ENCODE measurements at places on chromosomes 3 and 15. TPM values are rescaled to one million over a fixed set of nuclear protein-coding genes. Genes with fewer than 3 reads are reported as not detected.

Gene IL17RD
- 1.5 TPM for total RNA-seq

Gene PROK2
- total RNA-seq, result not detected

Gene PLIN1
- not detected for total RNA-seq

Gene CRELD1
- total RNA-seq, result 16.1 TPM

Gene RBSN
- total RNA-seq, result 23.3 TPM

Gene SLC28A1
- not detected for total RNA-seq

Gene KBTBD13
- not detected for total RNA-seq
